ENCODE measurements at places on chromosomes 7 and 10.
A peak's percentile ranks its signal among the peaks of the same experiment; 100 is the strongest.

GRCh38 chr10:43628956-43629355 lies 19.7 kb downstream of the ZNF32 start:
- DNase-seq, result no peak

DNA sequence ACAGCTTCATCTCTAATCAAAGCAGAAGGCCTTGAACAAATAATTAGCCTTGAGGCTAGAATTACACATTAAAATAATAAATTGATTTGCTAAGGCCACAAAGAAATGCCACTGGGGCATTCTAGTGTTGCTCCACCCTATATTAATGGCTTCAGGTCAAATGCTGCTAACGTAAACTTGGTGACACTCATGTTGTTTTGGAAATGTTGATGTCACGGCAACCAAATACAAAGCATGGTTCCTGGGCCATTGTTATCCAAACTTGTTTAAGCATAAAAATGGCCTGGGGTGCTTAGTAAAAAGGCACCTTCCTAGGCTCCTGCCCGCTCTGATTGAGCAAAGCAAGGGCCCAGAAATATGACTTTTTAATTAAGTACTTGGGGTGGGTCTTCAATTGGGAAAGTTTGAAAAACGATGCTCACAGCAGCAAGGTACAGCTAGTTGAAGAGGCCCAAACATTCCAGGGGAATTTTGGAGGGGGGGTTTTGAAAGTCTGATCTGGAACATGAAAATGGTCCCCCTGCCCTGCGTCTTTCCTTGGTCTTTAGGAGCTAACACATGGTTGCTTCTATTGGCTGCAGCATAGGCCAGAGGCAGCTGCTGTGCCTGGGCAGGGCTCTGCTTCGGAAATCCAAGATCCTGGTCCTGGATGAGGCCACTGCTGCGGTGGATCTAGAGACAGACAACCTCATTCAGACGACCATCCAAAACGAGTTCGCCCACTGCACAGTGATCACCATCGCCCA lies 67.8 kb downstream of the ABCC2 start:
- DNase-seq, result no peak

GRCh38 chr7:55400191-55400590 lies 35.1 kb downstream of the LANCL2 start:
- DNase-seq, result no peak

DNA sequence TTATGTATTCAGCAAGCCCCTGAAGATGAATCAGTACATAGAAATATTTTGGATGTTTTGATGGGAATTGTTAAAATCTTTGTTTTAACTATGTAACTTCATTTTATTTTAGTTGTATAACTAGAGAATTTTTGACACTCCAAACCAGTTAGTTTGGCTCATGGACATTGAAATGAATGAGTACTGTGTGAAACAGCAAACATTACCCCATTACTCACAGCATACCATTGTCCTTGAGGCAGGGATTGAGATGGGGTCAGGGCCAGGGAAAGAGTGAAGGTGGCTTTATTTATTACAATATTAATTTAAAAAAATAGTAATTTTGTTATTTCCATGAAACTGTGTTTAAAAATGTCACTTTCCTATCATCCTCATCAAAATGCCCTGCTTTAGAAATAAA lies 4.8 kb upstream of the BMPER start:
- no peak for DNase-seq

GRCh38 chr10:97548828-97549455 lies 23.6 kb upstream of the ANKRD2 start:
- no peak for DNase-seq

- no peak for DNase-seq
Observed at GRCh38 chr10:75487755-75488125, 56.3 kb downstream of the LRMDA start.

DNA sequence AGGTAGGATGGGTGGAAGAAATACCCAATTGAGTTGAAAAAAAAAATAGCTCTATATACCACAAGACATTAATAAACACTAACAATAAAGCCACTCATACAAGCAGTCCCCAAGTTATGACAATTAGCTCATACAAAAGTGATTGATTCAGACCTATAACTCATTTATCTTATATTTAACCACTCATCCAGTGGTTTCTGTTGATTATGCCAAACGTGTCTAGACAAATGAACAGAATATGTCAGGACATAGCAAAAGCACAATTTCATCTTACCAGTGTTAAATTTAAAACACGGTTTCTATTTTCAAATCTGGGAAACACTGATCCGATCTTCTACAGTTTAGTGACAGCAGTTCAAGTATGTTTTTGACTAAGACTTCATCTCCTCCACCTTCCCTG lies 17.0 kb downstream of the ABI1 start:
- no peak for DNase-seq

- no peak for DNase-seq
Observed at GRCh38 chr10:97805096-97805884, 33.5 kb upstream of the SFRP5 start.

DNA sequence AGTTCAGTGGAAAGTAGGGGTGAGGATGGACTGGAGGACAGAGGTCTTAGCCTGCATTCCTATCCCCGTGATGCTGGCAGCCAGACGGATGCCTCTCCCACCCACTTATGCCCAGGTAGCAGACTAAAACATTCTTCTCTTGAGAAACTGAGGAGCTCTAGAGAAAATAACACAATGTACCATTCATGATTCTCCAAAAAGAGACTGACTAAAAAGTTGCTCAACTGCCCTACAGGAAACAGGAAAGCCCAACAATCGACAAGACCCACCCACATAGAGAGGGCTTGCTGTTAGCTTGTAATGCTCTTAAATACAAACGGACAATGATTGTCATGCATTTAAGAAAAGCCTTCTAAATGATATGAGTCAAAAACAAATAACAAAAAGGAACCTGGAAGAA lies 33.2 kb upstream of the PDE1C start:
- no peak for DNase-seq

DNA sequence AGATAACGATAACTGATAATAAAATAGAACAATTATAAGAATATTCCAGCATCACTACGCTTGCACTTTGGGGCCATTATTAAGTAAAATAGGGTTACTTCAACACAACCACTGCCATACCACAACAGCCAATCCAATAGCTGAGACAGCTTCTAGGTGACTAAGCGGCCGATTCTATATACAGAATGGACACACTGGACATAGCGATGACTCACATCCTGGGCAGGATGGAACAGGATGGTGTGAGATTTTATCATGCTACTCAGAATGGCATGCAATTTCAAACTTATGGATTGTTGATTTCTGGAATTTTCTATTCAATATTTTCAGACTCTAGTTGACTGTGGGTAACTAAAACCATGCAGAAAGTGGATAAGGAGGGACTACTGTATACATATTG lies 920.9 kb downstream of the LRMDA start:
- no peak for DNase-seq

GRCh38 chr10:31928549-31929260 lies at the start of gene ARHGAP12:
ARHGAP12 (minus strand) TSS chr10:31928831; CDS start chr10:31908855, 19,976 bp downstream.
- DNase-seq, result peak; percentile 90

GRCh38 chr7:91030680-91031380 lies 233.4 kb upstream of the FZD1 start:
- no peak for DNase-seq

- no peak for DNase-seq
Observed at GRCh38 chr10:1188558-1189135, 132.5 kb downstream of the WDR37 start.

DNA sequence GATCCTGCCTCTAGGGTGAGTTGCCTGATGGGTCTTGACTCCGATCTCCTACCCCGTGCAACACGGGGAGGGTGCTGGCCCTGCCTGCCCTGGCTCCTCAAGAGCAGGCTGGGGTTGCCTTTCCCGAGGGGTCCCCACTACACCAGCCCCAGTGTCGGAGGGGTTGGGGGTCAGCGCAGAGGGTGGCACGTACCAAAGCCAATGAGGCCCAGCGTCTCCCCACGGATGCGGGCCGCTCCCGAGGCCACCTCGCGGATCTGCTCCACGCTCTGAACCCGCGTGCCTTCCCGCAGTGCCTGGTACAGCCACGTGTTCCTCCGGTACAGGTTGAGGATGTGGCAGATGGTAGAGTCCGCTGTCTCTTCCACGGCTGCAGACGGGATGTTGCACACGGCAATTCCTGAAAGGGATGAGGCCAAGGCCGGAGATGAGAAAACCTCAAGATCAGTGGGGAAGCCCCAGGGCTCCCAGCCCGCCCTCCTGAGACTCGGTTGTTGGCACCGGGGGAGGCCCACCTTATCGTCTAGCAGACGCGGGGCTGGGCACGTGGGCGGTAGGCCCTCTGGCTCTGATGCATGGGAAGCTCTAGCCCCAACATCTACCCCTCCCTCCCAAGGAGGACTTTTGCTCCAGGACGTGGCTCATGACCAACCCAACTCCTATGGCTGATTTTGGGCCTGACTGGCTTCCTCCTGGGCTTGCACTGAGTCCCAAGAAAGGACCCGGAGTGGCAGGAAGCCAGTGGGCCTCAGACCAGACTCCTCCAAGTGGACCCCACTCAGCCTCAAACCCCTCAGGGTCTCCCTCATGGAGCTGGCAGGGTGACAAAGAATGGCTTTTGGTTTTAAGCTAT lies 56.1 kb downstream of the ZRANB1 start:
- DNase-seq, result peak; percentile 8

DNA sequence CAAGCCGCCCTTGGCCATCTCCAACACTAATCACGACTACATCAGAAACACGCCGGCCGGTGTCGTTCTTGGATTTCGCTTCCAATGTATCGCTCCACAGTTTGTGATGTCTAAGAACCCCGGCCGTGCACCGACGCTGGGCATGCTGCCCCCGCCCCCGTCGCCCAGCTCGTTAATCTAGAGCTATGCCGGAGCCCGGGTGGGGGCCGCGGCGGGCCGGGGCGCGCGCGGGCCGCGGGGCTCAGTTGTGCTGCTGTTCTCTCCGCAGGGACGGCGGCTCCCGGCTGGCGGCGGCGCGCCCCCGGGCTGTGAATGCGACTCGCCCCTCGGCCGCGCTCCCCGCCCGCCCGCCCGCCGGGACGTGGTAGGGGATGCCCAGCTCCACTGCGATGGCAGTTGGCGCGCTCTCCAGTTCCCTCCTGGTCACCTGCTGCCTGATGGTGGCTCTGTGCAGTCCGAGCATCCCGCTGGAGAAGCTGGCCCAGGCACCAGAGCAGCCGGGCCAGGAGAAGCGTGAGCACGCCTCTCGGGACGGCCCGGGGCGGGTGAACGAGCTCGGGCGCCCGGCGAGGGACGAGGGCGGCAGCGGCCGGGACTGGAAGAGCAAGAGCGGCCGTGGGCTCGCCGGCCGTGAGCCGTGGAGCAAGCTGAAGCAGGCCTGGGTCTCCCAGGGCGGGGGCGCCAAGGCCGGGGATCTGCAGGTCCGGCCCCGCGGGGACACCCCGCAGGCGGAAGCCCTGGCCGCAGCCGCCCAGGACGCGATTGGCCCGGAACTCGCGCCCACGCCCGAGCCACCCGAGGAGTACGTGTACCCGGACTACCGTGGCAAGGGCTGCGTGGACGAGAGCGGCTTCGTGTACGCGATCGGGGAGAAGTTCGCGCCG lies 1.9 kb downstream of the VWC2 start:
- DNase-seq, result peak; percentile 27

- DNase-seq, result no peak
Observed at GRCh38 chr10:101285519-101286070, 56.3 kb upstream of the LBX1 start.

GRCh38 chr10:87771871-87772500 lies 46.0 kb downstream of the ATAD1 start:
- no peak for DNase-seq

Data from progenitor cell of endocrine pancreas (in vitro differentiated cells).